ENCODE measurements at places on chromosomes 2 and 18. TPM values are rescaled to one million over a fixed set of nuclear protein-coding genes. Genes with fewer than 3 reads are reported as not detected.

FBXO15 gene
- total RNA-seq: not detected

PRLH gene
- total RNA-seq: not detected

TRAPPC8 gene
- total RNA-seq: 15.4 TPM

COLEC11 gene
- 0.51 TPM for total RNA-seq

SERPINB10 gene
- not detected for total RNA-seq

DNA sequence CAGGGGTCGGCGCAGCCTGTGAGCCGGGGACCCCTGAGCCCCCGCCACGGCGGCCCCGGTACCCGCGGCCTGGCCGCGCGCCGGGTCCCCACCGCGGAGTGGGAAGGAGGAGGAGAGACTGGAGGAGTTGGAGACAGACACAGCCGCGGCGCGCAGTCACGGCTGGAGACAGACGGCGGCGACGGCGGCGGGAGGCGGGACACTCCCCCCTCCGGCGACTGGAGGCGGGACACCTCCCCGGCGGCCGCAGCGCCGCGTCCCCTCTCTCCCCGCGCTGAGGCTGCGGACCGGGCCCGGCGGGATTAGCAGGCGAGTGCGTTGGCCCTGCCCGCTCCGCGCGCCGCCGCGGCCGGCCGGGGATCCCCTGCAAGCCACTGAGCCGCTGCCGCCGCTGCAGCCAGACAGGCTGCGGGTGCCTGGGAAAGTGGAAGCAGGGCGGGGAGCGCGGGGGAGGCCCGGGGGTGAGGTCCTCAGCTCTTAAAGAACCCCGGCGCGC is 1.0 kb upstream of the LDLRAD4 start:
- no peaks in the 10 kb centered on the region for H3K36me3 ChIP-seq
- peak overlapping the region; percentile 55 for H3K4me3 ChIP-seq
- no peak overlapping the region for H3K27ac ChIP-seq
- H3K27me3 ChIP-seq: no peaks in the 10 kb centered on the region
- no peaks in the 10 kb centered on the region for H3K4me1 ChIP-seq

DNA sequence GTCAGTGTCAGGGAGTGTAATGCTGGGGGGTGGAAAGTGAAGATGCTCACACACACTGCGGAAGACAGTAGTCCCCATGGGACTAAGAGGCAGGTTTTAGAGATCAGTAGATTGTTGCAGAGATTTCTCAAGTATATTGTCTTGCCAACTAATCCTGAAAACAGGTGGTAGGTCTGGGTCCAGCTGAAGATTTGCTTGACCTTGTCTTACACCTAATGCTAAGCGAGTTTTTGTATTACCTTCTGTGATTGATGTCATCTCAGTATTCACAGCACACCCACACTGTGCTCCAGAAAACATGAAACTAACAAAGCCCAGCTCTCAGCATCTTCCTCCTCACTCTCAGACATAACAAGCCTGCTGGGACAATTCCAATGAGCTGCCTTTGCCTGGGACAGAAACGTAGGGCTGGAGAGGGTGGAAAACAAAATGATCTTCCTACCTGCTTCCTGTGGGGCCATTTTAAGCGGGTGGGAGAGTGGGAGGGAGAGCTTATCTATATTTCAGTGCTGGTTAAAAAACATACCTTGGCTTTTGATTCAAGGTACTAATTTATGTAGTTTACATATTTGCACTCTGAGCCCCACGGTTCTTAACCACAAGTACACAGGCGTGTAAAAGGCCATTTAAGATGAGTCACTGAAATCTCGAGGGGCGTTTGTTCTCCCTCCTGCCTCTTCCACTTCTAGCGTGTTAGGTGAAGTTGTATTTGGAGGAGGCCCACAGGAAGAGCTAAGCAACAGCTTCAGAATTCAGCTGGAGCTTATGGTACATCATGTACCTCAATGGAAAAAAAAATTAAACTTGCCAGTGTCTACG is 23.1 kb upstream of the RBMS1 start:
- peak; percentile 20 for DNase-seq
- peaks cover 7% of the 10 kb centered on the region for H3K4me1 ChIP-seq
- H3K4me3 ChIP-seq: peak overlapping the region; percentile 19
- H3K36me3 ChIP-seq: no peaks in the 10 kb centered on the region

DNA sequence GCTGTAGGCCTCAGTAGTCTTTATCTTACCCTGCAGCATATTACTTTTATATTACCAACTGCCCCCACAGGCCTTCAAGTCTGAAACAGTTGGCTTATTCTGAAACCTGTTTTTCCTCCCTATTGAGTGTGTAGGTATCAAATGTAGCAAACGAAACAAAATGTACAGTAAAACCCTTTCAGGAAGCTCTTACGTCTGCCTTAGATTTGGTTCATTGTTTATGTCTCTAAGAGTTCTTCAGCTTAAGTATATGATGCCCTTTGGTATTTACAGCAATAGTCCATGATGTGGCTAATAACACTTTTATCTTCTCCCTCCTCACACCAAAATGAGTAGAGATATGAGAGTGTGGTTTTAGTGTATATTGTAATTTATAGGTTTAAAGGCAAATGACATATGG is 108.8 kb downstream of the DOCK10 start:
- no peaks in the 10 kb centered on the region for H3K27me3 ChIP-seq
- peaks cover 4% of the 10 kb centered on the region for H3K4me1 ChIP-seq
- no peak overlapping the region for H3K4me3 ChIP-seq

DNA sequence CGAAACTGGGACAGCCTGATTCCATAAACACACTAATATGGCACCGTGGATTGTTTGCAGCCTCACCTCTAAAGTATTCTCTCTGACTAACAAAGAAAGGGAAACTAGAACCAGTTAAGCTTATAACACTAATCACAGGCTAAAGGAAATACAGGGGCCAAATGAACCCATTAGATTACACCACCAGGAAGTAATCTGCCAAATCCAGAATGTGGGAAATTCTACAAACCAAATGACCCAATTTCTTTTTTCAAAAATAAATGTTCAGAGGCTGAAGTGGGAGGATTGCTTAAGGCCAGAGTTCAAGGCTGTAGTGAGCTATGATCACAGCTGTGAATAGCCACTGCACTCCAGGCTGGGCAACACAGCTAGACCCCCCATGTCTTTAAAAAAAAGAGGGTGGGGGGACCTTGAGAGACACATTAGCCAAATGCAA is 1.5 kb upstream of the MPPE1 start:
- H3K27ac ChIP-seq: peak overlapping the region; percentile 93
- H3K27me3 ChIP-seq: no peaks in the 10 kb centered on the region
- H3K4me1 ChIP-seq: peaks cover 14% of the 10 kb centered on the region
- H3K36me3 ChIP-seq: no peaks in the 10 kb centered on the region
- H3K4me3 ChIP-seq: peak overlapping the region; percentile 85

- H3K27me3 ChIP-seq: no peaks in the 10 kb centered on the region
- no peak overlapping the region for H3K27ac ChIP-seq
- no peaks in the 10 kb centered on the region for H3K36me3 ChIP-seq
Observed at GRCh38 chr2:8986327-8986976, 17.0 kb downstream of the MBOAT2 start.

- no peaks in the 10 kb centered on the region for H3K27me3 ChIP-seq
- H3K4me1 ChIP-seq: no peaks in the 10 kb centered on the region
- H3K36me3 ChIP-seq: no peaks in the 10 kb centered on the region
Observed at GRCh38 chr18:55419132-55419946, 168.7 kb downstream of the TCF4 start.

- H3K4me3 ChIP-seq: no peak overlapping the region
- H3K4me1 ChIP-seq: no peaks in the 10 kb centered on the region
- no peak for DNase-seq
- peaks cover 6% of the 10 kb centered on the region for H3K27me3 ChIP-seq
- H3K27ac ChIP-seq: no peak overlapping the region
- no peaks in the 10 kb centered on the region for H3K36me3 ChIP-seq
Observed at GRCh38 chr2:95004287-95004686, 21.2 kb upstream of the MAL start.

DNA sequence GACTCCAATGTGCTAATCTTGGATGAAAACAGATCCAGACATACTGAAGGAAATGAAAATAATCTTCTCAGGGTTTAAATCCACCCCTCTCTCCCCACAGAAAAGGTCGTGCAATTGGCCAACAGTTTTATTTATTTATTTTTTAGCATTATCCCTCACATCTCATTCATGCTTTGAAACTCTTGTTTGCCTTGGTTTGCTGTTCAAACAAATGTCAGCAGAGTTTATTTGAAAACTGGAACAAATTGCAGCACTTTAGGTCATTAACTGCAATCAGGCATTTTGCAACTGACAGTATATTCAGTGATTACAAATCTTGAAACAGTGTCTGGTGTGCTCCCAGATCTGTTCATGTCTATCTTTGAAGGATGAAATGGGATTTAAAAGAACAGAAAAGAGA is 220.6 kb downstream of the SLC4A10 start:
- DNase-seq: peak; percentile 62
- H3K4me1 ChIP-seq: peaks cover 34% of the 10 kb centered on the region
- no peak overlapping the region for H3K4me3 ChIP-seq
- no peaks in the 10 kb centered on the region for H3K36me3 ChIP-seq
- H3K27ac ChIP-seq: peak overlapping the region; percentile 54

- DNase-seq: no peak
- no peaks in the 10 kb centered on the region for H3K36me3 ChIP-seq
- no peak overlapping the region for H3K27ac ChIP-seq
Observed at GRCh38 chr18:68033466-68033865, 516.9 kb upstream of the DSEL start.

DNA sequence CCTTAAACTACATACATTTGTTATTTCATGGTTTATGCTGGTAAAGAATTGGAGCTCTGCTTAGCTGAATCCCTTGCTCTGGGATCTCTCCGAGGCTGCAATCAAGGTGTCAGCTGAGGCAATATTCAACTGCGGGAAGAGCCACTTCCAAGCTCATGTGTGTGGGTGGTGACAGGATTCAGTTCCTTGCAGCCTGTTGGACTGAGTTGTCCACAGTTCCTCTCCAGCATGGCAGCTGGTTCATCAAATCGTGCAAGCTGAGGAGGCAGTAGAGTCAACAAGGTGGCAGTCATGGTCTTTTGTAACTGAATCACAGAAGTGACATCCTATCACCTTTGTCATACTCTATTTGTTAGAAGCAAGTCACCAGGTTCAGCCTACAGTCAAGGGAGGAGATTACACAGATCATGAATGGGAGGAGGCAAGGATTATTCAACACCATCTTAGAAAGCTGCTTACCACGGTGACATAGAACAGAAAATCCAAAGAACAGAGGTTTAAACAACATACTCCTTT is 56.9 kb downstream of the CTIF start:
- no peaks in the 10 kb centered on the region for H3K36me3 ChIP-seq
- no peak for DNase-seq
- H3K27me3 ChIP-seq: no peaks in the 10 kb centered on the region
- no peak overlapping the region for H3K4me3 ChIP-seq
- H3K27ac ChIP-seq: no peak overlapping the region
- H3K4me1 ChIP-seq: no peaks in the 10 kb centered on the region

DNA sequence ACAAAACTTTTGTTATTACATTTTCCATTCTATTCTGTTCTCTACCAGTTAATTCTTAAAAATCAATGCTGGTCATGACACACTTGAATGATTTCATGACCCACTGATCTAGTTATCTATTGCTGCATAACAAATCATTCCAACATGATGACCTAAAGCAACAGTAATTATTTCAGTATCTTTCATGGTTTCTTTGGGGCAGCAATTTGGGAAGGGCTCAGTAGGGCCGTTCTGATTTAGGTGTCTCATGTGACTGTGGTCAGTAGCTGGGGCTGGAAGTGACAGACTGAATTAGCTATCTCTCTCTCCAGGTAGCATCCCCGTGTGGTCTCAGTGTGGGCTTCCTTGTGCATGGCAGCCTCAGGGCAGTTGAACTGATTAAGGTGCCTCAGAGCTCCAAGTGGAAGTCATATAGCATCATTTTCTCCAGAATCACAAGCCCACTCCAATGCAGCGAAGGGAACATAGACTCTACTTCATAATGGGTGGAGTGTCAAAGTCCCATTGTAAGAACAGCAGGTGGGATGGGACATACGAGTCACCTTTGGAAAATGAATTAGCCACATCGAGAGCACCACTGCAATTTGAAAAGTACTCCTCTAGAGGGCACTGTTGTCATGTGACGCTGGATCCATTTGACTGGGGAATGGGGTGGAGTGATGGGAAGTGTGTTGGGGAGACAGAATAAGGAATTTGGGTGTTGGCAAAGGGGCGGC is 39.1 kb upstream of the FAM136A start:
- no peak overlapping the region for H3K4me3 ChIP-seq
- H3K27ac ChIP-seq: no peak overlapping the region
- no peaks in the 10 kb centered on the region for H3K4me1 ChIP-seq
- peak; percentile 84 for DNase-seq

- no peaks in the 10 kb centered on the region for H3K4me1 ChIP-seq
- no peak overlapping the region for H3K4me3 ChIP-seq
- H3K27ac ChIP-seq: no peak overlapping the region
- no peaks in the 10 kb centered on the region for H3K36me3 ChIP-seq
- no peak for DNase-seq
Observed at GRCh38 chr2:56508662-56509061, 324.9 kb downstream of the CCDC85A start.

DNA sequence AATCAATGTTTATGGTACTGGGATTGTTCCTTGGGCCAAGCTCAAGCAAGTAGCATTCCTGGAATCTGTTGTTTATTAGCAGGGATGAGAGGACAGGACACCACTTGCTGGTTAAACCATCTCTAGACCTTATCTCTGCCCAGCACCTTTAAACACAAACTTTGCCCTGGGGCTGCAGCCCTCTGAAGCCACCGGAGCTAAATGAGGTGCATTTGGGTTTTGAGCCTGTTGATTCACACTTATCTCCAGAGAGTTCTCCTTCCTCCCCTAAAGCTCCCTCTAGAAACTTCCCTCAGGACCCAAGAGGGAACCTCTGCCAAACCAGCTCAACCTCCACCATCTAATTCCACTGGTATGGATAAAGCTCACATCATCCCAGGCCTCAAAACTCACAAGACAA is 94.8 kb upstream of the EPAS1 start:
- no peaks in the 10 kb centered on the region for H3K4me1 ChIP-seq
- H3K4me3 ChIP-seq: no peak overlapping the region
- DNase-seq: no peak
- no peaks in the 10 kb centered on the region for H3K36me3 ChIP-seq

DNA sequence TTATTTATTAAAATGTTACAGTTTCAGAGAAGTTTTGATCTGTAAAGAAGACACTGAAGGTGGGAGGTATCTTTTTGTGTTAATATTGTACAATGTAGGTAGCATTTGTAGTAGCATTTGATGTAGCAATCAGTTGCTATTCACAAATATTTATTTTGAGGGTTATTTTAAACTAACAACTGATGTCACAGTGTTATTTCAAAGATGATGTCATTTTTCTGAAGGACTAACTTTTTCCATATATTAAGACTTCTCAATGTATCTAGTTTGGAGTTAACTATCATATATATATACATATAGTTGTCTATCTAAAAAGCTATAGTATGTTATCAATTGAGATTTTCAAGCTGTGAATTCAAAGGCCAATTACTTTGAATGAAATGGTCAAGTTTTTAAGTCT is 1003.3 kb downstream of the DSC3 start:
- no peaks in the 10 kb centered on the region for H3K4me1 ChIP-seq
- H3K4me3 ChIP-seq: no peak overlapping the region
- H3K36me3 ChIP-seq: no peaks in the 10 kb centered on the region
- no peaks in the 10 kb centered on the region for H3K27me3 ChIP-seq
- no peak overlapping the region for H3K27ac ChIP-seq
- no peak for DNase-seq

DNA sequence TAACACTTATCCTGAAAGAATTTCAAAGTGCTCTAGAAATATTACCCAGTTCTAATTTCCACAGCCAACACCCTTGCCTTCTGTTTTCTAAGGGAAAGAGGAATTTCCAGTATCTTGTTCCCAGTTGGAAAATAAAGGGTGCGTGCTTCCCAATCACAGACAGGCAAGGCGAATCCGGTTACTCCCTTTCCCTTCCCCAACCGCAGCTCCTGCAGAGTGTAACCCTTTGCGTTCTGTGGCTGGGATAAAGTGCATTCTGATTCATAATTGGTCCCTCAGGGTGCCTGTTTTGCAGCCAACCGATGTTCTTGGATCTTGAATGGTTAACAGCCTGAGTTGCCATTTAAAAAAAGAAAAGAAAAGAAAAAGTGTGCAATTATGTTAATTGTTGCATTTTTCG is 40.6 kb upstream of the PGAP1 start:
- H3K27ac ChIP-seq: no peak overlapping the region
- DNase-seq: peak; percentile 66
- no peaks in the 10 kb centered on the region for H3K27me3 ChIP-seq
- no peaks in the 10 kb centered on the region for H3K4me1 ChIP-seq
- H3K36me3 ChIP-seq: no peaks in the 10 kb centered on the region
